ENCODE measurements at places on chromosomes 16 and 17.

DNA sequence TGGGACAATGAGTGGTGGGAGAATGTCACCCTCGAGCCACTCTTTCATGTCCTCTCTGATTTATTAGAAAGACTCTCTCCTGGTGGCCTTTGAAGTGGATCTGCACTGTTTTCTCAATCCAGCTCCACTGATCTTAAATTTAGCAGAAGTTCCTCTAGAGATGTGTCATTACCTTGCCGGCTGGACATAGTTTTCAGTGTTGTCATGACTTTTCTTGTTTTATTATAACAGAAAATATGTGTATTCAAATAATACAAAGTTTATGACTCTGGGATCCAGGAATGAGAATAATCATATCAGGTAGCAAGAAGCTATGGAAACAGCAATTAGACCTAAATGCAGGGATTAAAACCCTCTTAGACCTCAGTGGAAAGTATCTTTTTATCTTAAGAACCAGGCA is 247.5 kb upstream of the ELAC2 start:
- DNase-seq: no peak

- DNase-seq: no peak
Observed at GRCh38 chr16:1430214-1430758, 592 bp upstream of the PERCC1 start.

DNA sequence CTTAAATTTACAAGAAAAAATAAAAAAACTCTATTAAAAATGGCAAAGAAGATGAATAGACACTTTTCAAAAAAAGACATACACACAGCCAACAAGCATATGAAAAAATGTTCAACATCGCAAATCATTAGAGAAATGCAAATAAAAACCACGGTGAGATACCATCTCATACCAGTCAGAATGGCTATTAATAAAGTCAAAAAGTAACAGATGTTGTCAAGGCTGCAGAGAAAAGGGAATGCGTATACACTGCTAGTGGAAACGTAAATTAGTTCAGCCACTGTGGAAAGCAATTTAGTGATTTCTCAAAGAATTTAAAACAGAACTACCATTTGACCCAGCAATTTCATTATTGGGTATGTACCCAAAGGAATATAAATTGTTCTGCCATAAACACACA is 31.4 kb downstream of the CAPNS2 start:
- no peak for DNase-seq

GRCh38 chr16:82882982-82883835 is 256.4 kb downstream of the CDH13 start:
- no peak for DNase-seq

DNA sequence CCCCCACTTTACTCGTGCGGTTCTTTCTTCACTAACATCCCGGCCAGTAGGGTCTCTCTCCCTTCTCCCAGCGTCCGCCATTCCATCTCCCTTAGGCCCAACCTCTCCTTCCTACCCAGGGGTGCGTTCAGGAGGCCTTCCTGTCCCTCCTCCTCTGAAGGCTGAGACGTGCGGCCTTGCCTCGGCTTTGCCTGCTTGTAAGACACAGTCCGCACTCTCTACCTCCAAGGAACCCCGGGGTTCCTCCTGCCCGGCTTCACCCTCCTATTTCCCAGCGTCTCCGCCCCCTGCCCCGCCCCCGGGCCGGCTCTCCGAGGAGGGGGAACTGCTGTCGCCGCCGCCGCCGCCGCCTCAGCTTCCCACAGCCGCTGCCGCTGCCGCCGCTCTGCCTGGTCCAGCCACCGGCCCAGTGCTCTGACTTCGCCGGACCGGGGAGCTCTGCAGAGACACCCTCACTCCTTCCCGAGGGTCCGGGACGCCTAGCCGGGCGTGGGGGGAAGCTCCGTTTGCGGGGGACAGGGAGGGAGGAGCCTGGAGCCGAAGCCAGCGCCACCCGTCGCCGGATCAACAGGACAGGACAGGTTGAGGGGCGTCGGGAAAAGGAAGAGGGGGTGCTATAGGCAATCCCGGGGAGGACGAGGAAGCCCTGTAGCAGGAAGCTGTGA is 1.2 kb upstream of the FGF11 start:
- peak; percentile 37 for DNase-seq

- DNase-seq: no peak
Observed at GRCh38 chr16:27726621-27727261, 176.8 kb downstream of the KATNIP start.

- DNase-seq: no peak
Observed at GRCh38 chr16:35725949-35726348, 2266.5 kb downstream of the TP53TG3F start.

DNA sequence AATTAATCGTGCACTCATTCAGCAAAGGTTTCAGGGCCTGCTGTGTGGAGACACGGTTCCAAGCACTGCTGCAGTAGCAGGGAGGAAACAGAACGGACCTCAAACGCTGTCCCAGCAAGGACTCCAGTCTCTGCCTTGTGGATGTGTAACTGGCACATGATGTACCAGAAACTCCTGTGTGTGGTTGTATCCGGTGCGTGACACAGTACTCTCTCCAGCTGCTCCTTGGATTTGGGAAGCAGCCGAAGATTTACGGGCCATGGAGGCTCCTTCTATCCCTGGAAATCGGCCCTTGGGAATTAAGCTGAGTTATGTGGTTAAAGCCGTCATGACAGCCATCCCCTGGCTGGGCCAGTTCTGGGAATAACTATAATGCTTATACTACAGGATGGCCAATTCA is 8.5 kb upstream of the ANKRD11 start:
- DNase-seq: no peak

DNA sequence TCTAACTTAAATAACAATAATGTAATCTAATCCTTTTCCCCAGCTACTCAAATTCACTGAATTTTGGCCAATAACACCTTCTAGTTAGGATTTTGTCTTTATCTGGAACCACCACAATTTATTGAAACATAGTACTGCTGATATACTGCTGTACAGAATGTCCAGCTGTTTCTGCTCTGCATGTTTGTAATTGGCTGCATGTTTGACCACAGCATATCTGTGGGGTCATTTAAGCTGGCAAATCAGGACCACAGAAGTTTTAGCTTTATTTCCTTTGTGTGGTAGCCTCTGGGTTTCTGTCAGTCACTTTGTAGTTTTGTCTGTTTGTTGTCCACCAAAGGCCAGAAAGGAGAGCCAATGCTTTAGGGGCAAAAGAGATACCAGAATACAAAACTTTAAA is 22.2 kb upstream of the RAB11FIP4 start:
- no peak for DNase-seq

DNA sequence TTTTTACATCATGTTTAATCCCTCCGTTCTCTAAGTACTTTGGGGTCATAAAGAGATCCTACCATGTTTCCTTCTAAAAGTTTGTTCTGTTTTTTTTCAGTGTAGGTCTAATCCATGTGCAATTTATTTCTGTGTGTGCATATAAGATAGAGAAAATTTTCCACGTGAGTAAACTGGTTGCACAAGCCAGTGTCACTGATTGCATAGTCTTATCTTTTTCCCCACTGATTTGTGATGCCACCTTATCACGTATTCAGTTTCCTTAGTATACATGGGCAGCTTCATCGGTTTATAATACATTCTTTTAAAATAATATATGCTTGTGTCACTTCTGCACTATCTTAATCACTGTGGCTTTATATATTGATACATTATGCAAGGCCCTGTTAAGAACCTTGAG is 49.2 kb downstream of the MRTFB start:
- no peak for DNase-seq

DNA sequence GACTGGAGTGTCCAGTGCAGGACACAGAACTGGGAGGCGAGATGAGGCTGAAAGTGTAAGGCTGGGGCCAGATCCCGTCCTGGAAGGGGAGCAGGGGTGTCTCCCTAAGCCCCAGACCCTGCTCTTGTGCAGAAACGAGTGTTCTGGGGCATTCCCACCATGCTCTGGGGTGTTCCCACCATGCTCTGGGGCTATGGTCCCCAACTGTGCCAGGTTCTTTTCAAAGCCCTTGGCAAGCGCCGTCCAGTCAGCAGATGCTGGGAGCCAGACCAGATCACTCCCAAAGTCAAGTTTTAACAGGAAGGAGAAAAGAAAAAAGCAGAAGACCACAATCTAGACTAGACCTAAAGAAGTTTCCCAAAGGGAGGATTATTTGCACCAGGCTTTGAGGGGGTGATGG is 2.5 kb downstream of the TAX1BP3 start:
- no peak for DNase-seq

GRCh38 chr16:62404842-62405611 is 368.8 kb upstream of the CDH8 start:
- DNase-seq: no peak

- no peak for DNase-seq
Observed at GRCh38 chr16:53678756-53679343, 24.8 kb downstream of the RPGRIP1L start.

DNA sequence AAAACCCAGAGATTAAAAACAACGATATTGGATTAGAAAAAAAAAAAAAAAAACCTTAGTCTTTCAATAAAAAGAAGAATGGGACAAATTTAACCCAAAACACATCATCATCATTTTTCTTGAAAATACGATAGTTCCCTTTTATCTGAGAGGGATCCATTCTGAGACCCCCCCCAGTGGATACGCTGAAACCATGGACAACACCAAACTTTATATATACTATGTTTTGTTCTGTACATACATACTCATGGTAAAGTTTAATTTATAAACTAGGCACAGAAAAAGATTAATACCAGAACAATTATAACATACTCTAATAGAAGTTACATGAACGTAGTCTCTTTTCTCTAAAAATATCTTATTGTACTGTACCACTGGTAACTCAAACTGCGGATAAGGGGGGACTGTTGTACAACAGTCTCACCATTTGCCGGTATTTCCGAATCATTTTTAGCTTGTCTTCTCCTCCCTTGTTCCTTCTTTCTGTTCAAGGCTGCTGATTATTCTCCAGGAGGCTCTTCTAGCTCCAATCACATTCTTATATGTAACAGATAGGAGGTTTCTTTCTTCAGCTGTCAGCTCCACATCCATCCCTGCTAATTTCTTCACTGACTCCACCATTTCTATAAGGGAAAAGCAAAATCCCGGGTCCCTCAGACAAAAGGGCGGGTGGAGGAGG is 37.0 kb downstream of the RNF135 start:
- no peak for DNase-seq

GRCh38 chr16:21158208-21159110 is at the start of gene LDAF1:
TSS of gene LDAF1 (plus strand) at chr16:21158674. CDS start at chr16:21161183, 2,509 bp downstream.
- peak; percentile 90 for DNase-seq

GRCh38 chr17:73071066-73071999 is 21.2 kb downstream of the SLC39A11 start:
- no peak for DNase-seq

DNA sequence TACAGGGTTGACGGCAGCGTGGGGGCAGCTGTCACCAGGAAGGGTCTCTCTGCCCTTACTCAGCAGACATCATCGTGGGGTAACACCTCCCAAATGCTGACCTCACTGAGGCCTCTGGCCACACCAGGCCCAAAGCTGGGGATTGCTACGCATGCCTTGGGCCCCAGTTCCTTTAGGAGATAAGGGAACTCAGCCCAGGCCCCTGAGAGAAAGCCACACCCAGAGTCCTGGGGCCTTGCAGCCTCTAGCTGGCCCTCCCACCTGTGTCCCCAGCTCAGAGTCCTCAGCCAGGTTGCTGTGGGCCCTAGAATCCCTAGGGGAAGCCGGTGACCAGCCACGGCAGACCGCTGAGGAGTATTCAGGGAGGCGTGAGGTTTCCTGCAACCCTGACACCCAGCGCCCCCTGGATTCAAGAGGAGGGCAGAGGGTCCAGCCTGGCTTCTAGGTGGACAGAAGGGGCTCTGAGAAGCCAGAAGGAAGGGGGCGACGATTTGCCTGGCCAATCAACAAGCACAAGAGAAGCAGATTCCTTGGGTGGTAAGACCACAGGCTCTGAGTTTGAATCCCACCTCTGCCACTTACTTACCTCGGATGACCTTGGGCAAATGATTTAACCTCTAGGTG is 10.3 kb upstream of the GINS2 start:
- DNase-seq: no peak

DNA sequence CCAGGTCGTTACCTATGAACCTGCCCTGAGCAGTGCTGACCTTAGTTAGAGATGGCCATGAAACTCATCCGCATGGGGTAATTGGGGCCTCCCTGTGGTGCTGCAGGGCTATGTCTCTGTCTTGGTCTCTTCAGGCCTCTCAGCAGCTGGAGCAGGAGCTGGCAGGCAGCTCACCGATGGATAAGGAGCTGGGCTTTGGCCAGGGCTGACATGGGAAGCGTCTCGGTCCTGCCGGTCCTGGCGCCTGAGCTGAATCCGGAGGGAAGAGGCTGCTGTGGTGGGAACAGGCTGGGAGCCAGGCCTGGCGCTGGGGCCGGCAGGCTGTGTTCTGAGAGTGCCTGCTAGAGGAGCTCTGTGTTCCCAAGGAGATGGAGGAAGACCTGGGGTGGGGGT is 10.1 kb downstream of the IL32 start:
- DNase-seq: no peak

DNA sequence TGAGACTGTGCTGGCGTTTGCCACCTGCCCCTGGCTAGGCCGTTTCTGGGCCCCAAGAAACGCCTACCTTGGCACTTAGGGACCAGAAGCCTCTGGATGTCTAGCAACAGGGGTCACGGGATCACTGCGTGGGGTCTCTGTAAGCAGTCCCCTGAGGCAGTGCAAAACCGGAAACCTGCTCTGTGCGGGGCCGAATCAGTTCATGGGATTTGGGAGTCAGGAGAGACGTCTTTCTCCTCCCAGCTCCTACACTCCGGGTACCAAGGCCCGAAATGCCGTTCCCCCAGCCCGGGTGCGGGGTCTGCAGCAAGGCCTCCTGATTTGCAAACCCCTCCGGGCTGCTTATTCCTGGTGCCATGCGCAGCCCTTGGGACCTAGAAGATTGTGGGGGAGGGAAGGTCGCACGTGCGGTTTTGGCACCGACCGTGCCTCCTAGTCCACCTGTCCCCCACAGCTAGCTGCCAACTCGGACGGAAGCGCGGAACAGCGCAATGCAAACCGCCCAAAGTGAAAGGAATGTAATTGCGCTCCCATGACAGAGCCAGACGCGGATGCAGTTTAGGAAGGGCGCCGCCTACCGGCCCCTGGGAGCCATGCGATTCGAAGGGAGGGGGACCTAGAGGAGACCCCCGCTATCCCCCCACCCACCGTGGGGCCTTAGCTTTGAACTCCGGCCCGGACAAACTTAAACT is 6.5 kb downstream of the IRX5 start:
- peak; percentile 24 for DNase-seq

DNA sequence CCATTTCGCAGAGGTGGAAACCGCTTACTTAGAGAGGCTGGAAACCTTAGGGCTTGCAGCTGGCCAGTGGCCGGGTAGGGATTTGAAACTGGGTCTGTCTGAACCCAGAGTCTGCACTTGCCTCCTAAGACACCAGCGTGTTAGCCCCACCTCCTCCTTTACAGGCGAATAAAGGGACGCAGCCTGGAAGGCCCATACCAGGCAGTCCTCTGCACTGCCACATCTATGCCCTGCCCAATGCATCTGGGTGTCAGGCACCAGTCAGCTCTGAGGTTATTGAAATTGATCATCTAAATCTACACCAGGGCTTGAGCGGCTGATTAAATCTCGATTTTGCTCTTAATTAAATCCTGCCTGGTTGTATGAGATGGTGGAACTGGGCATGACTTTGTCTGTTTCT is 19.9 kb upstream of the NAGS start:
- DNase-seq: no peak

GRCh38 chr16:59169168-59169567 is 435.1 kb upstream of the GOT2 start:
- DNase-seq: no peak
